NCI-H1105 (cell line): ENCODE measurements at places on chromosomes 12 and 14.

GRCh38 chr12:70788774-70789173 is 131.8 kb downstream of the PTPRR start:
- DNase-seq: no peak

- no peak for DNase-seq
Measured at GRCh38 chr14:62056789-62057188, 294.6 kb downstream of the SNAPC1 start.

GRCh38 chr12:111745211-111745610 is 21.5 kb upstream of the ALDH2 start:
- DNase-seq: no peak

DNA sequence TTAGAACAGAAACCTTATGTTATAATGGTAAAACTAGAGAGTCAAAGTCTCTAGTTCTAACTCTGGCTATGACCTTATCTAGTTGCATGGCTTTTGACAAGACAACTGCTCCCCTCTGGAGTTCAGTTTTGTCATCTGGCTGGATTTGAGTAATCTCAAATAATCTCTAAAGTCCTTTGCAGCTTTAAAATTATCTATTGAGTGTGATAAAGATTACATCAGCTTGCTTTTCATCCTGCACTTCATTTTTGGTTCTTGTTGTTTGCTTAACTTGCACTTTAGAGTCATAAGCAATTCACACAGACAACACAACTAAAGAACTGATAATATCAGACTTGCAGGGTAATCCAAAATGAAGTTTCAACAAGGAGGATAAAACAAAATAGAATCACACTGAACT is 2.3 kb downstream of the AKAP5 start:
- no peak for DNase-seq

DNA sequence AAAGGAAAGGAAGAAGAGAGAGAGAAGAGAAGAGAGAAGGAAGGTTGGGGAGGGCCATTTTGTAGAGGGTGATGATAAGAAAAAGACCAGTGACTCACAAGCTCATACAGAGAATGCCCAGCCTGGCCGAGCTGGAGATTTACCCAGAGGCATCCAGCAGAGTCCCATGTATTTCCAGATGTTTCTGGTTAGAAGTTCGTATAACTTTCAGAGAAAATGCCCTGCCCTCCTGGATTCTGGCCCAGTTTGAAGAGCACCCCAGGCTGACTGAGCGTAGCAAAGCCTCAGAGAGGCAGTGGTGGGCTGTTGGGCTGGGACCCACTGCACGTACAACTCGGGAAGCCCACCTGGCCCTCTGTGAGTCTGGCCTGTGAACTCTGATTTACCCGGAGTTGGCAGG is 221.8 kb downstream of the SLC41A2 start:
- no peak for DNase-seq

- DNase-seq: peak; percentile 19
Measured at GRCh38 chr14:90301668-90302090, 30.1 kb downstream of the NRDE2 start.
